ENCODE measurements at places on chromosomes 2 and 18. TPM values are rescaled to one million over a fixed set of nuclear protein-coding genes. Genes with fewer than 3 reads are reported as not detected.

GRCh38 chr2:20164734-20165478 is 60.0 kb downstream of the SDC1 start:
- no peak for DNase-seq
- H3K27ac ChIP-seq: no peak overlapping the region
- peaks cover 3% of the 10 kb centered on the region for H3K4me1 ChIP-seq
- H3K36me3 ChIP-seq: no peaks in the 10 kb centered on the region
- H3K27me3 ChIP-seq: no peaks in the 10 kb centered on the region

GRCh38 chr2:95539836-95540235 is 52.0 kb upstream of the TRIM43 start:
- no peaks in the 10 kb centered on the region for H3K4me1 ChIP-seq
- no peaks in the 10 kb centered on the region for H3K36me3 ChIP-seq
- no peaks in the 10 kb centered on the region for H3K27me3 ChIP-seq

FAM228A gene
- 0.12 TPM for polyA plus RNA-seq

GRCh38 chr2:165357758-165358157 is 111.7 kb upstream of the CSRNP3 start:
- H3K4me1 ChIP-seq: no peaks in the 10 kb centered on the region
- no peak overlapping the region for H3K4me3 ChIP-seq
- H3K36me3 ChIP-seq: no peaks in the 10 kb centered on the region
- H3K27ac ChIP-seq: no peak overlapping the region
- DNase-seq: no peak
- H3K27me3 ChIP-seq: no peaks in the 10 kb centered on the region

ZNF892 gene
- polyA plus RNA-seq: 1.6 TPM

DNA sequence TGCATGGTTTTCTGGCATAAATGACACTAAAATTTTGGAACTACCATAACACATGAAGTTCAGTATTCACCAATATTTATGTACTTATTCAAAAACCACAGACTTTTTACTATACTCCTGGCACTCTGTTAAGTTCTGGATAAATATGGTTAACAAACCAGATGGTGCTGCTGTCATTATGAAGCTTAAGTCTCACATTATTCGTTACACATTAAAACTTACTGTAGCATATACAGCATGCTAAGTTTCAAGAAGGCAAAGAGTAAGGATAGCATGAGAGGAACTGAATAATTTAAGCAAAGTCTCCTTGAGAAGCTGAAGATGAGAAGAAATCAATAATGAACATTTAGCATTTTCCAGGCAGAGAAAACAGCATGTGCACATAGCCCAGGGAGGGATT is 929.5 kb downstream of the NRXN1 start:
- no peak overlapping the region for H3K4me3 ChIP-seq
- H3K4me1 ChIP-seq: no peaks in the 10 kb centered on the region
- no peak overlapping the region for H3K27ac ChIP-seq
- H3K36me3 ChIP-seq: no peaks in the 10 kb centered on the region

SULT1C2 gene
- 238 TPM for polyA plus RNA-seq

SELENOI gene
- 36.8 TPM for polyA plus RNA-seq

DNA sequence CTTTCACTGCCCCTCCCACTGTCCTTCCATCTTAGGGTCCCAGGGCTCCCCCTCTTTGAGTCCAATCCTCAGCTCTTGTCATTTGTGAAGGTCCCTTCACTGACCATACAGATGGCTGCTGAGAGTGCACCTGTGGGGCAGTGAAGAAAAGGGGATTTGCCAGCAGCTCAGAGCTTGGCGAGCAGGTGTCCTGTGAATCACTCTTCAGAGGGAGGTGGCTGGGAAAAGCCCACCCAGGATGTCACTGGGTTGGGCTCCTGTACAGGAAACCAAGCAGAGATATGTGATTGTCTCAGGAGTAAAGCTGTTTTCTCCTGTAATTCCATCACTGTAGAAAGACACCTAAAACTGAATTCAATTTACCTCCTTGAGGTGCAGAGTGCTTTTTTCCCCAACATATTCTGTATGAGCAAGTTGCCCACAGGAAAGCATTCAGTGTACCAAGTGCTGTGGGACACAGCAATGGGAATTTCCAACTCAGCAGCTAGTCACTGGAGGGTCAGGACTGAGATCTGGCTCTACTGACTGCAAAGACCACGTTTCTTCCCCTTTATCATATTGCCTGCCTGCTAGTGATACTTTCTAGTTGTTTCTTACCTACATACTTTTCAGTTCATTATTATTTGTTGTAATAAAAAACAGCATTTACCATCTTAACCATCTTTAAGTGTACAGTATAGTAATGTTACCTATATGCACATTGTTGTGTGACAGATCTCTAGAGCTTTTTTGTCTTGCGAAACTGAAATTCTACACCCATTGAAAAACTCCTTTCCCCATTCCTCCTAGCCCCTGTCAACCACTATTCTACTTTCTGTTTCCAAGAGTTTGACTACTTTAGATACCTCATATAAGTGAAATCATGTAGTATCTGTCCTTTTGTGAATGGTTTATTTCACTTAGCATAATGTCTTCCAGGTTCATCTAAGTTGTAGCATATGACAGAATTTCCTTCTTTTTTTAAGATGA is 239.1 kb downstream of the TSN start:
- no peaks in the 10 kb centered on the region for H3K36me3 ChIP-seq
- H3K4me1 ChIP-seq: no peaks in the 10 kb centered on the region
- H3K27ac ChIP-seq: no peak overlapping the region
- no peak overlapping the region for H3K4me3 ChIP-seq
- H3K27me3 ChIP-seq: no peaks in the 10 kb centered on the region

- H3K4me1 ChIP-seq: no peaks in the 10 kb centered on the region
- H3K36me3 ChIP-seq: no peaks in the 10 kb centered on the region
- no peaks in the 10 kb centered on the region for H3K27me3 ChIP-seq
- DNase-seq: no peak
- H3K27ac ChIP-seq: no peak overlapping the region
- H3K4me3 ChIP-seq: no peak overlapping the region
Observed at GRCh38 chr18:73235491-73235890, 367.7 kb upstream of the NETO1 start.

DNA sequence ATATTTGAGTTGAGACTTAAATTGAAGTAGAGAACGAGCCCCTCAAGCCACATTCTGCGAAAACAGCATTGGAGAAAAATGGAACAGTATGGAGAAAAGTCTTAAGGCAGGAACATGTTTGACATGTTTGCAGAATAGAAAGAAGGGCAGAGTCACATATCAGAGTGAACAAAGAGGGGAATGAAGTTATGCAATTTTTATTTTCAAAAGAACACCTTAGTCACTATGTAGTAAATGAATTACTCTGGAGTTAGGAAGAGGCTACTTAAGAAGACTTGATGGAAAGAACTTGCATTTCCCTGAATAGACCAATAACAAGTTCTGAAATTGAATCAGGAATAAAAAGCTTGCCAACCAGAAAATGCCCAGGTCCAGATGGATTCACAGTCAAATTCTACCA is 391.4 kb upstream of the CDH19 start:
- no peaks in the 10 kb centered on the region for H3K4me1 ChIP-seq
- no peak overlapping the region for H3K27ac ChIP-seq
- no peaks in the 10 kb centered on the region for H3K36me3 ChIP-seq
- no peak overlapping the region for H3K4me3 ChIP-seq

DNA sequence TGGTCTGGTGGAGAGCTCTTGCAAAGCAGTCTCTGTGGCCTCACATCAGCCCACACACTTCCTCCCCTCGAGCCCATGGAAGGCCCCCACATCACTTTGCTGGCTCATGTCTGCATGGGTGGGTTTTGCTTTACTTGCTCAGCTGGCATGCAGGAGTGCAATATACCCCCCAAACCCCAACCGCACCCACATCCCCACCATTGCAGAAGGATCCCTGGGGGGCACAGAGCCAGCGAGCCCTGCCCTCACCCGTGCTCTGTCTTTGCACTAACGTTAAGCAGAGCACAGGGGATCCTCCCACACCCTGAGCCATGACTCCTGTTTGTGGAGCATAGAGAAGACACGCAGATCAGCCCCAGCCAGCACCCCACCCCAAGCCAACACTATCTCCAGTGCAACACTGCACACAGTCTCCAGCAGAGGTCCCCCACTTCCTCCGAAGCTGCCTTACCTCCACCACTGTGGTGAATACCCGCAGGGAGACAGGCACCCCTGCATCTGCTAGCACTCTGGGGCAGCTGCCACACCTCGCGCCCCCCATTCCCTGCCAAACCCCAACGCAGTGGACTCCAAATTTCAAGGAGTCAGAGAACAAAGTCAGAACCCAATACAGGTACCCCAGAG is 177.8 kb upstream of the RGPD4 start:
- H3K4me1 ChIP-seq: no peaks in the 10 kb centered on the region
- no peaks in the 10 kb centered on the region for H3K27me3 ChIP-seq
- H3K36me3 ChIP-seq: no peaks in the 10 kb centered on the region
- no peak overlapping the region for H3K4me3 ChIP-seq
- DNase-seq: no peak
- no peak overlapping the region for H3K27ac ChIP-seq

SAG gene
- polyA plus RNA-seq: 0.36 TPM

DNA sequence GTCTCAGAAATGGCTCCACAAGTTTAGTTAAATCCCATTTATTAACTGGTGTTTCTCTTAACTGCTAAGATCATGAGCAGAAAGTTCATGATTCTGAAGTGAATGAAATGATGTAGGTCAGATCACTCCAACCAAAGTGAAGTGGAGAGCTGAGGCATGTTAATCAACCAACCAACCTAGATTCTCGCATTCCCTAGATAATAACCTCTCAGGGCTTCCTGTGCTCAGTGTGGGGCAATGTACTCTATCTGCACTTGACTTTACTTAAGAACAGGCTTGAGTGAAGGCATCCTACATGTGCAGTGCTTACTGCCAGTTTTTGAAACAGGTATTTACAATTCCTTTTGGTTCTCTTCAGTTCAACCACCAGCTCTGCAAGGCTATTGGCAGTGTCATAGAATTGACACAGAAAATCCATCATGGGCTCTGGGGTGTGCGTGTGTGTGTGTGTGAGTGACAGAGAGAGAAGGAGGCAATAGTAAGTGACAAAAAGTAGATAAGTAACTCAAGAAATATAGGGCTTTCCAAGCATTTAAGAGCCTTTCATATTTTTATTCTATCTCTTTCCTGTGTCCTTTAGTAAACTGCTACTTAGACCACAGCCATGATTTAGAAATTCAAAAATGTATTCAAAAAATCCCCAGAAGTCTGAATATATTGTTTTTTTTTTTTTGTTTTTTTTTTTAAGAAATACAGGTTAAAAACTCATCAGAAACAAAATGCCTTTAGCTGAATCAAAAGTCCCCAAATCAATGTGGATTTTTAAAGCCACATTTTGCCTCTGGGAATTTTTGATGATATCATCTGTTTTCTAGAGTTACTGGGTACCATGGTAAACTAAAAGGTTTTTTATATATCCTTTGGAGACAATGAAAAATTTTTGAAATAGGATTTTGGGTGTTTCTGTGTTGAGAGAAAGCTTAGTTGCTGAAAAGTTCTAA is 28.6 kb downstream of the DOCK10 start:
- no peaks in the 10 kb centered on the region for H3K36me3 ChIP-seq
- H3K4me3 ChIP-seq: no peak overlapping the region
- no peaks in the 10 kb centered on the region for H3K4me1 ChIP-seq
- H3K27me3 ChIP-seq: no peaks in the 10 kb centered on the region
- DNase-seq: no peak
- no peak overlapping the region for H3K27ac ChIP-seq

- H3K4me1 ChIP-seq: peaks cover 16% of the 10 kb centered on the region
- no peak overlapping the region for H3K4me3 ChIP-seq
- no peak for DNase-seq
- H3K36me3 ChIP-seq: no peaks in the 10 kb centered on the region
- H3K27me3 ChIP-seq: no peaks in the 10 kb centered on the region
Observed at GRCh38 chr18:48811401-48811800, 139.4 kb downstream of the SMAD7 start.

GRCh38 chr2:21498016-21498415 is 374.2 kb downstream of the TDRD15 start:
- H3K27me3 ChIP-seq: no peaks in the 10 kb centered on the region
- no peaks in the 10 kb centered on the region for H3K4me1 ChIP-seq

DNA sequence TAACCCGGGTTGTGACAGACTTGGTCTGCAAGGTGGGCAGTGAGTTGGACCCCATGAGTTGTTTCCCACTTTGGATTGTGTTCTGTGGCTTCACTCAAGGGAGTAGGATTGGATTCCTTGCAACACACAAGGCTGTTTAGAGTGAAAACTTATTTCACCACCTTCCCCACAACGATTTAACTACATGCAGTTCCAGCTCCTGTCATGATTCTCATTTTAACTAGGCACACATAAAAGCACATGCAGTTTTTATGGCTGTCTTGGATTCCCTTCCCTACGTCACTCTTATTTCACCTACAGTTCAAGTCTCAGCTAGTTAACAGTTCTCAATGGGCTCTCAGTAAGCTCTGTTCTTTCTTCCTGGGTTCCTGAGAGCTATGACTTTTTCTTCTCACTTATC is 15.9 kb downstream of the EFEMP1 start:
- no peak for DNase-seq
- H3K27me3 ChIP-seq: no peaks in the 10 kb centered on the region
- H3K4me1 ChIP-seq: no peaks in the 10 kb centered on the region
- H3K4me3 ChIP-seq: no peak overlapping the region
- H3K36me3 ChIP-seq: no peaks in the 10 kb centered on the region
- no peak overlapping the region for H3K27ac ChIP-seq

MROH2A gene
- polyA plus RNA-seq: 0.16 TPM

HOXD11 gene
- not detected for polyA plus RNA-seq

DNA sequence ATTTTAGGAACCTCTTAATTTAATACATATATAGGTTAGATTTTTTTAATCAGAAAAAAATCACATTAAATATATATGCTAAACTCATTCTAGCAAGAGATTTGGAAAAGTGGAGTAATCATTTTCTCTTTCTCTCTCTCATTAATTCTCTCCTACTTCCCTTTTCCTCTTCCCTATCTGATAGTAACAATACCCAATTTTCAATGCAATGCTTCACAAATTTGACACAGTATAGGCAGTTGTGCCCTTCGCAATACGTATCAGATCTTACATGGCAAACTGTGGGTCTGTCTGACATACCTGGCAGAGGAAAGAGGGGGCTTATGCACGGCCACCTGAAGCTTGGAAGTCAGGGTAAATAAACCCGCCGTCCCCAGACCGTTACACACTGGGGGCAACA is 444.3 kb downstream of the NBAS start:
- H3K4me3 ChIP-seq: no peak overlapping the region
- no peaks in the 10 kb centered on the region for H3K4me1 ChIP-seq
- H3K27me3 ChIP-seq: no peaks in the 10 kb centered on the region
- no peaks in the 10 kb centered on the region for H3K36me3 ChIP-seq
- no peak for DNase-seq

CCDC121 gene
- polyA plus RNA-seq: 5.4 TPM

GRCh38 chr2:29159125-29159524 is 43.9 kb downstream of the CLIP4 start:
- no peak for DNase-seq
- no peak overlapping the region for H3K4me3 ChIP-seq
- H3K27me3 ChIP-seq: peaks cover 2% of the 10 kb centered on the region
- H3K4me1 ChIP-seq: no peaks in the 10 kb centered on the region

All from large intestine (tissue), 12 donors.